ENCODE measurements at places on chromosomes 11 and 22. TPM values are rescaled to one million over a fixed set of nuclear protein-coding genes. Genes with fewer than 3 reads are reported as not detected.

The DAGLA gene
- 0.94 TPM for total RNA-seq

The E2F8 gene
- total RNA-seq = 0.10 TPM

The SGSM1 gene
- 0.73 TPM for total RNA-seq

The VPREB3 gene
- 0.42 TPM for total RNA-seq

The OSM gene
- total RNA-seq = 240 TPM

The LRRC56 gene
- 0.94 TPM for total RNA-seq

The OR10A2 gene
- not detected for total RNA-seq

The RHOD gene
- total RNA-seq = 0.21 TPM

The BDNF gene
- total RNA-seq = under 0.01 TPM

The LIF gene
- total RNA-seq = 4.2 TPM

The TNNT3 gene
- total RNA-seq = 5.1 TPM

The FAM181B gene
- under 0.01 TPM for total RNA-seq

The EHD1 gene
- total RNA-seq = 183 TPM

The PGR gene
- under 0.01 TPM for total RNA-seq

The ROM1 gene
- total RNA-seq = 1.3 TPM

The SCGB1D2 gene
- total RNA-seq = not detected

The OR51I1 gene
- not detected for total RNA-seq

The SLC17A6 gene
- not detected for total RNA-seq

The FAT3 gene
- under 0.01 TPM for total RNA-seq

The PGA5 gene
- 0.52 TPM for total RNA-seq

The CST6 gene
- not detected for total RNA-seq

The SH3BP1 gene
- 64.0 TPM for total RNA-seq

The HTR3A gene
- 0.21 TPM for total RNA-seq

The RIC3 gene
- total RNA-seq = 27.5 TPM

The ENTHD1 gene
- 0.10 TPM for total RNA-seq

The MS4A3 gene
- total RNA-seq = 0.31 TPM

The ANKK1 gene
- 0.31 TPM for total RNA-seq

The ARL14EP gene
- 25.4 TPM for total RNA-seq

The SERPING1 gene
- 2.4 TPM for total RNA-seq

The FBLN1 gene
- 0.10 TPM for total RNA-seq

The MUC6 gene
- under 0.01 TPM for total RNA-seq

The OTOG gene
- not detected for total RNA-seq

The XRRA1 gene
- total RNA-seq = 6.4 TPM

The NAALAD2 gene
- not detected for total RNA-seq

The OR2D2 gene
- total RNA-seq = 0.10 TPM

The CASP12 gene
- total RNA-seq = not detected

The OR2AG2 gene
- 0.10 TPM for total RNA-seq

The SMTNL1 gene
- 0.10 TPM for total RNA-seq

The GAB2 gene
- 61.9 TPM for total RNA-seq

The ANO1 gene
- not detected for total RNA-seq

The SUSD2 gene
- total RNA-seq = 0.31 TPM

The ANO3 gene
- total RNA-seq = not detected

The KCNJ4 gene
- not detected for total RNA-seq

The OR52I2 gene
- not detected for total RNA-seq

The ART5 gene
- total RNA-seq = not detected

The PRAME gene
- not detected for total RNA-seq

The DCDC1 gene
- total RNA-seq = 0.21 TPM

The PKNOX2 gene
- total RNA-seq = under 0.01 TPM

The OR51E2 gene
- total RNA-seq = 0.10 TPM

The BBS1 gene
- total RNA-seq = 12.6 TPM

The WEE1 gene
- total RNA-seq = 9.7 TPM
